ENCODE measurements at places on chromosomes 7 and 10.

DNA sequence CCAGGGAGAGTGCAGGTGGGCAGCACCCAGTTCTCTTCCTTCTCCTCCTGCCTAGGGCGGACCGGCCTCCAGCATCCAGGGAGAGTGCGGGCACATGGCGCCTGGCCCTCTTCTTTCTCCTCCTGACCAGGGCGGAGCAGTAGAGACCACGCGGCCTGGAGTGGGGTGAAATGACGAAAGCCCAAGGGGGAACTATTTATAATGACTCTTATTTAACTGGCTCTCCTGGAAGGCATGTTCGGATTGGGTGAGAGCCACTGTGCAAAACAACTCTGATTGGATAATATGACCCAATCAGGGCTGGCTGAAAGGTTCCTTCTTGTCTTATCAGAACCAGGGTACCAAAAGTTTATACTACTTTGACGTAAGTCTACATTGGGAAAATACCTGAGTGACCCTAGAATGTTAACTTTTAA is 63.1 kb downstream of the ZNF37A start:
- no peak for DNase-seq

DNA sequence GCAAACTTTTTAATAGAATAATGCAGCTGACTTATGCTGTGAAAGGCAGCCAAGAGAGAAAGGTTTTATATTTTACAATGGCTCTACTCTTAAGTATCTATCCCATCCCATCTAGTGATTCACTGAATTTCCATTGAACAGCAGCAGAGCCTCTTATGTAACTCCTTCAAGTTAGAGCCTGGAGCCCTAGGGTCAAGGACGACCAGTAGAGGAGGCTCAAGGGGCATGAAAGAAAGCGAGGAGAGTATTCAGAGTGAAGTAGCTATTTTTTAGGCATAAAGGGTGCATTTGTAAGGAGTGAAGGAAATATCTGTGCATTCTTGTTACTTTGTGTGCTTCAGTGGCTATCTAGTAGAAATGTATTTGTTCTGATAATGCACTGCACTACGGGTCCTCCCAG is 180.2 kb upstream of the TPK1 start:
- no peak for DNase-seq

- no peak for DNase-seq
Observed at GRCh38 chr7:92523110-92523509, 5.2 kb downstream of the PEX1 start.

DNA sequence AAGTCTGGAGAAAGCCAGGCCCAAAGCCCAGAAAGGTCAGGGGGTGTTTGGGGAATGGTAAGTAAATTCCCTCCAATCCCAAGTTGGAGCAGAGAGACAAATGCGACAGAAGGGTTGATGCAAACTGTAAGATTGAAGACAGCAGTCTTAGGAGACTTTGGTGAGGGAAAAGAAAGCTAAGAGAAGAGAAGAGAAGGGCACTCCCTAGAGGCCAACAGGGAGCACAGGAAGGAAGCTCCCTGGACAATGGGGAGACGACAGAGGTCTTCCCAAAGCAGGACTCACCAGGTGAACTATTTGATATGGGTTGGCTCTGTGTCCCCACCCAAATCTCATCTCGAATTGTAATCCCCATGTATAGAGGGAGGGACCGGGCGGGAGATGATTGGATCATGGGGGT is 151.5 kb downstream of the KIF20B start:
- DNase-seq, result no peak

- peak; percentile 53 for DNase-seq
Observed at GRCh38 chr10:135132-135600, at the start of gene ZMYND11. ZMYND11 (plus strand) TSS chr10:135455; CDS start chr10:180013, 44,558 bp downstream.

DNA sequence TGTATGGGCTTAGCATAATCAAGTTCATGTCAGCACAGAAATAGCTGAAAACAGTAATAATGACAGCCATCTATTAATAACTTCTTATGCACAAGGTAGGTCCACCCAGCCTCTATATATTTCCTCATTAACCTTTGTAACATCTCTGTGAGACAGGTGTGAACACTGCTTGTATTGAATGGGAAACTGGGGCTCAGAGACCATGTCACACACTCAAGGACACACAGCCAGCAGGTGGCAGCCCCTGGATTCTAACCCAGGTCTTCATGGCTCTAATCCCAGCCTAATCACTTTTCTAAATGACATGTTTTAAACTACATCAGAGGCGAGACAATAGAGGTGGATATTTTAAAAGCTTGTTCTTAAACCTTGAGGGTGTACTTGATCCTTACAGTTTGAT is 591.4 kb downstream of the PARD3 start:
- DNase-seq, result no peak

GRCh38 chr10:92761571-92761970 is 71.8 kb downstream of the HHEX start:
- no peak for DNase-seq

DNA sequence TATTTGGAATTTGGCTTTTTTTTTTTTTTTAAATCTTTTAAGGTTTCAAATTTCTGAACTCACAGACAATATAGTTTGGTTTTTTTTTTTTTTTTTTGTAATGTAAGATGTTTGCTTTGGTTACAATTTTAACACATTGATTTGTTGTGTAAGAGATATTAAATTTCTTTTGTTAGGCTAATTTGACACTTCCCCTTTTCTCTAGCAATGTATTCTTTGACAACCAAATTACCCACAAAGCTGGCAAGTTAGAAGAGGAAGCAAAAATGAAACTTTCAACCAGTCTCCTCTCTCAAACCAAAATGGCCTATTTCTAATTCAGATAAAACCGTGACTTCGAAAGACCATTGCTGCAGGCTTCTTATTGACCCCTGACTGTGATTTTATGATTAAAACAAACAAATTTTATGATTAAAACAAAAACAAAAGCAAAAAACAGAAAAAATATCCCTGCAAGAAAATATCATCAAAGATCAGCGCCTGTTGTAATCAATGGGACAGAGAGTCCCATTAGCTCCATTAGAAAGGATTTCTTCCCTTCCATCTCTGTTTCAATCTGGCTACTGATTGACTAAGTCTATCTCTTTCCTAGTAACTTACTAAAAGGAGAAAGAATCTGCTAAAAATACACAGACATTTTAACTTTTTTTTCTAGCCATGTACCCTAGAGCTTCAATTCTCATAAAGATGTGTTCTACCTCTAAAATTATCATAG is 489.2 kb downstream of the MDFIC start:
- DNase-seq, result no peak

DNA sequence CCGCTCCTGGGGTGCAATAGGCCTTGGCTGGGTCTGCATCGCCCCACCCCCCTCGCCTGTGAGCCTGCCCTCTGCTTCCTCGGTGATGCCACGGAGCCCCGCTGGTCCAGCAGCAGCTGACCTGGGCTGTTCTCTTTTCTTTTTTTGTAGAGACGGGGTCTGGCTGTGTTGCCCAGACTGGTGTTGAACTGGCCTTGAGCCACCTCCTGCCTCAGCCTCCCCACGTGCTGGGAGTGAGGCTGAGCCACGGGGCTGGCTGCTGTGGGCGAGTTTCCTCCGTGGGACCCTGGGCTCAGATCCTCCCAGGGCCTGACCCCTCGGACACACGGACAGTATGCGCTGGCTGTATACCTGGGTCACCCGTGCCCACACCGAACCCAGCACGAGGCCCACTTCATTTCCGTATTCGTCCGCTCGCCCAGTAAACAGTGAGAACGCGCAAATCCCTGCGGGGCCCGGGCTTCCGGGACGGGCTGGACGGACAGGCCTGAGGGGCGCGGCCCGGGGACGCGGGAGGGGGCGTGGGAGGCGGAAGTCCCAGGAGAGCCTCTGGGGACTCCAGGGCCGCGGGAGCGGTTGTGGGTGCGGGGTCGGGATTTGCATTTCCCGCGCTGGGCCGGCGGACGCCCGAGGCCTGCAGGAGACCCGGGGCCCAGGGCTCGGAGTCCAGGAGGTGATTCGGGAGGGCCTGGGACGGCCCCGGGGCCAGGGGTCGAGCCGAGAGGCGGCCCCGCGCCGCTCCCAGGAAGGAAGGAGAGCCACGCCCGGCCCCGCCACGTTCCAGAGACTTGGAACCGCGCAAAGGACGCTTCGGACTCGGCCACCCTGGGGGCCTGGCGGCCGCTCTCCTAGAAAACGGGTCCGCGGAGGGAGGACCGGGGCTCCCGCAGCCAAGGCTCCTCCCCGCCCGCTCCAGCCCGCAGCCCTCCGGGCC is 57.7 kb upstream of the DNAJB6 start:
- no peak for DNase-seq

GRCh38 chr7:25359471-25360059 is 131.3 kb upstream of the NPVF start:
- DNase-seq, result no peak

GRCh38 chr10:13860886-13861285 is 274.1 kb downstream of the PRPF18 start:
- DNase-seq, result no peak

GRCh38 chr10:131211146-131211545 is 100.4 kb downstream of the TCERG1L start:
- DNase-seq, result no peak

DNA sequence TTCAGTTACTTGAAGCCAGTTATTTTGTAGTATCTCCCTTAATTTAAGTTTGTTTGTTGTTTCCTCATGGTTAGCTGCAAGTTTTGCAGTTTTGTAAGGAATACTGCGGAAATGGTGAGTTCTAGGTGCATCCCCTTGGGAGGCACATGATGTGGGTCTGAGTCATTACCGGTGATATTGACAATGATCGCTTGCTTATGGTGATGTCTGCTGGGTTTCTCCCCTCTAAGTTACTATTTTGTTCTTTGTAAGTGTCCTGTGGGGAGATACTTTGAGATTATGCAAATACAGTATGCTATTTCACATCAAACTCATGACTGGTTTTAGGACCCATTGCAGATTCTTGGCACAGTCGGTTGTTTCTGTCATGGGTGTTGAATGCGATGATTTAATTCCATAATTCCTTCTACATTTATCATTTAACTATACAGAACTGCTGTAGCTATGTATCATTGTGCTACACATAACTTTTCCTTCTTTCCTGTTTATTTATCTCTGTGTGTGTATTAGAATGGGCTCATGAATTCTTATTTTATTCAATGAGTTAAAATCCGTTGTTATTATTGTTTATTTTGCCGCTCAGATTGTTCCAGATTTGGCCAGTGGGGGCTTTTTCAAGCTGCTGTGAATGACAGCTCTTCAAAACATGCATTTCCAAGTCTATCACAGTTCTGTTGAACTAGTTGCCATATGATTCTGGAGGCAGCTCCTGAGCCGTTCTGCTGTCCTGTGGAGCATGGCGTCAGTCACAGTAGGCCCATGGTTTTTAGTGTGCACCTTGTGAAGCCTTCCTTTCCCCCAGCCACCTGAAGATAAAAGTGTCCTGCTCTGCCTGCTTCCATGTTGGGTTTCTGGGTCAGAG is 18.4 kb downstream of the TSPAN14 start:
- no peak for DNase-seq

GRCh38 chr7:100875356-100875751 is 451 bp downstream of the SRRT start:
- no peak for DNase-seq

GRCh38 chr10:110699859-110700468 is 55.8 kb downstream of the RBM20 start:
- no peak for DNase-seq

DNA sequence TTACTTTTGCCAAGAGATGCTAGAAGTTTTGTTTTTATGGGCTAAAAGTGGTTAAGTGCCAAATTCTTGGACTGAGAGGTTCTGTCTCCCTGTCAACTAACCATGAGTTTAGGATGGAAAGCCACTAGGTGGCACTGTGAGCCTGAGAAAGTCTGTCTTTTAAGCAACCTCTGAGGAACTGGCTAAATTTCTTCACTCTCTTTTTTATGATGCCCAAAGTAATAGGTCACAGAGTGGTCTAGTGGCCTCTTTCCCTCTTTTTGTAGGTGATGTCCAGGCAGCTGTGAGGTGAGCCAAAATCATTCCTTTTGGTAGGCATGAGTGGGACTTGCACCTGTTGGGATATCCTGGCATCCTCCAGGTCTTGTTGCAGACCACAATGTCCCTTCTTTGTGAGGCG is 56.8 kb downstream of the SND1 start:
- peak; percentile 71 for DNase-seq

GRCh38 chr7:83455612-83456011 is 193.3 kb downstream of the SEMA3E start:
- DNase-seq, result no peak

GRCh38 chr10:76119036-76119435 is 687.6 kb downstream of the LRMDA start:
- no peak for DNase-seq

GRCh38 chr10:78832281-78832680 is 236.5 kb upstream of the ZMIZ1 start:
- DNase-seq, result no peak

- DNase-seq, result no peak
Observed at GRCh38 chr10:49649294-49649693, 30.2 kb upstream of the C10orf53 start.

GRCh38 chr7:107836237-107837144 is 33.5 kb upstream of the SLC26A3 start:
- no peak for DNase-seq

DNA sequence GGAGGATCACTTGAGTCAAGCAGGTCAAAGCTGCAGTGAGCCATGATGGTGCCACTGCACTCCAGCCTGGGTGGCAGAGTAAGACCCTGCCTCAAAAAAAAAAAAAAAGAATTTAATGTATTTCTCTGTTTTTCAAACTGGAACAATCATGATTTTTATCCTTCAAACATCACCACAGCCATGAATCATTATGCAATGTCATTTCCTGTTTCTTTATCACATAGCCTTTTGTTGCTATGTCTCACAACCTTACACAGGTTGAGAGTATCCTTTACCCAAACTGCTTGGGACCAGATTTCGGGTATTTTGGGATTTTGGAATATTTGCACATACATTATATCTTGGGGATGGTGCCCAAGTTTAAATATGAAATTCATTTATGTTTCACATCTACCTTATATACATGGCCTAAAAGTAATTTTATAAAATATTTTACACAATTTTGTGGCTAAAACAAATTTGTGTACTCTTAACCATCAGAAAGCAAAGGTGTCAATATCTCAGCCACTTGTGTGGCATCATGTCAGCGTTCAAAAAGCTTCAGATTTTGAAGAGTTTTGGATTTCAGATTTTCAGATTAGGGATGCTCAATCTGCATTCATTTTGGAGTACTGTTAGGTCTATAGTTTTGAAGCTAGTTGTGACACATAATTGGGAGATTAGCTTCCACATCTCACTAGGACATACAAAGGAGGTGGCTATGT is 8.2 kb downstream of the NT5C3A start:
- DNase-seq, result no peak

GRCh38 chr7:128880791-128881457 is 18.3 kb downstream of the ATP6V1F start:
- no peak for DNase-seq

Data from activated T-cell treated with anti-CD3 and anti-CD28 coated beads for 4 hours (primary cell).